Activated T-helper 9 cell treated with anti-CD3 and anti-CD28 coated beads, Interleukin-2, amount 50 U/mL, for 16 hours (primary cell): ENCODE measurements at places on chromosomes 7 and 10.

GRCh38 chr7:28219793-28220192 lies 39.2 kb upstream of the JAZF1 start:
- no peak for DNase-seq

DNA sequence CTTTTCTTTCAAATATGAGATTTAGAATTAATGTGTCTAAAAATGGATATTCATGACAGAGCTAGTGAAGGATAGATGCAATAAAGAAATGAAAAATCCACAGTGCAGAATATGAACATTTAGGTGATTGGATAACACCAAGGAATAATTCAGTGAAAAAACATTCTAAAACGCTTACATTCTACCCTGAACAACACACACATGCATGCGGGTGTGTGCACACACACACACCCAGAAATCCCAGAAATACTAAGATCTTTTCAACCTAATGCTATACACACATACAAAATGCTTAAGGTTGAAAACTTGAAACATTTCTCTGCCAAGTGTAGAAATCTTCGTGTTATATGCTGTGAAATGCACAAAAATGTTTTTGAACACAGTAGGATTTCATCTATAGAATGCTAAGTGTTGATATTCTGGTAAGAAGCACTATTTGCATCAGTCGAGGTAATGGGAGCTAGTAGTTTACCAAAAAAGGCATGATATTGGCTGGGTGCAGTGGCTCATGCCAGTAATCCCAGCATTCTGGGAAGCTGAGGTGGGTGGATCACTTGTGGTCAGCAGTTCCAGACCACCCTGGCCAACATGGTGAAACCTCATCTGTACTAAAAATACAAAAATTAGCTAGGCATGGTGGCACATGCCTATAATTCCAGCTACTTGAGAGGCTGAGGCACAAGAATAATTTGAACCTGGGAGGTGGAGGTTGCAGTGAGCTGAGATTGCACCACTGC lies 600.6 kb downstream of the PHTF2 start:
- DNase-seq = no peak

DNA sequence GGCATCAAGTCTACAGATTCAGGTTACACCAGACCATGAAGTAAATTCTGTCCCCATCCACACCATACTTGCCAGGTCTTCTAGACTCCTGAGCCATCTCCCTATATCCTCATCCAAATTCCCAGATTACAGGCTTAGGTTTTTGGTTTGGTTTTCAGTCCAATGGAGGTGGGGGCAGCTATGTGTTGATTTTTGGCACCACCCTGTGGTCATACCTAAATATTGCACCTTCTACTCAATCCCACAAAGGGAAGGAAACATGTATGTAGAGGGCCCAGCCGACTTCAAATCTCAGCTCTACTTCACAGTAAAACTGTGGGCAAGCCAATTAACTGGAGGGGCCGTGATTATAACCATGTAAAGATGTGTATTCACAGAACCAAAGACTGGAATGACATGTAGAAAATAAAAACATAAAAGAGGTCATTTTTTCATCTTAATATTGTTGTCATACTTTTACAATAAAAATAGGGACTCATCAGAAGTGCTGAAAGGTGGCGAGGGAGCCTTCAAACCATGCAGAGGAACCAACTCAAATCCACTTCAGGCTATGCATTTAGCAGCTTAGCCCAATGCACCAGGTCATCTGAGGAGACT lies 19.8 kb downstream of the ERCC6 start:
- no peak for DNase-seq

DNA sequence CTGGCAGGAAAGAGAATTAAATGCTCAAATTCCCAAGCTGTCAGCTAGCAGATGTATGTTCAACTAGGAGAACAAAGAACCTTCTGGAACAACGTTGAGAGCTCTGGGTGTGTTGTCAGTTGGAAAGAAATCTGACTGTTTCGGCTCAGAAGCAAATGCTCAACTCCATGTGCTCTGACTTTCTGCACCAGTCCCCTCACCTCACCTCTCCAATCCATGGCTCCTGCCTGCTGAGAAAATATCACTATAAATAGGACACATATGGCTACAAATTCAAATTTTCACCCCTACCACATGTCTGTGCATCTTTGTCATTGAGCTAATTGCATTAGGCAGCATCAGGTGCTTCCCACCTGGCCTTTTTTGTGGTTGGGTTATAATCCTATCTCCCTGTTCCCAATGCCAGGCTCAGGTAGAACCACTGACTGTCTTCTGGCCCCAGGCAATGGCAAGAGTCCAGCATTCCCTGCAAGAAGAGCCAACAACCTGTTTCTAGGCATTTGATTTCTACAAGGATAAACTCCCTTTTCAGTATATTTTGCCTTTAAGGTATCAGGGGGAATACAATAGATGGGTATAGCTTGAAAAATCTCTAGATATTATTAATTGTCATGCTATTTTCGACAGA lies 142.6 kb upstream of the LSM8 start:
- DNase-seq = no peak

DNA sequence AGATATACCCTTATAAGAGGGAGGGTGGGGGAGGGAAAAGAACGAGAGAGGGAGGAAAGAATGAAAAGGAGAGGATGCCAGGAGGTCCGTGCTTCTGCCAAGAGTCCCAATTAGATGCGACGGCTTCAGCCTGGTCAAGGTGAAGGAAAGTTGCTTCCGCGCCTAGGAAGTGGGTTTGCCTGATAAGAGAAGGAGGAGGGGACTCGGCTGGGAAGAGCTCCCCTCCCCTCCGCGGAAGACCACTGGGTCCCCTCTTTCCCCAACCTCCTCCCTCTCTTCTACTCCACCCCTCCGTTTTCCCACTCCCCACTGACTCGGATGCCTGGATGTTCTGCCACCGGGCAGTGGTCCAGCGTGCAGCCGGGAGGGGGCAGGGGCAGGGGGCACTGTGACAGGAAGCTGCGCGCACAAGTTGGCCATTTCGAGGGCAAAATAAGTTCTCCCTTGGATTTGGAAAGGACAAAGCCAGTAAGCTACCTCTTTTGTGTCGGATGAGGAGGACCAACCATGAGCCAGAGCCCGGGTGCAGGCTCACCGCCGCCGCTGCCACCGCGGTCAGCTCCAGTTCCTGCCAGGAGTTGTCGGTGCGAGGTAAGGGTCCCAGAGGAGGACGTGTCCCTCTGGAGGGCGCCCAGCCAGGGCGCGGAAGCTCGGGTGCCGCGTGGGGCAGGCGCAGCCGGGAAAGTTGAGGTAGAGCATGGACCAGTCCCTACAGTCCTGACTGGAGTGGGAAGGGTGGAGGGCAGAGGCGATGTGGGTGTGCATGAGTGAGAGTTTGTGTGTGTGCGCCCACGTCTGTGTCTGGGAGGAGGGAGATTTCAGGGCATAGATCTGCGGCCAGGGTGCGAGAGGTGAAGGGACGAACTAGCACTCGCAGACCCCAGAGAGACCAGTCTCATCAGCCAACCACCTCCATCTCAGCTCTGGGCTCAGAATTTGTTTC lies 844 bp downstream of the GRM3 start:
- DNase-seq = no peak

GRCh38 chr10:11898033-11898371 lies 74.8 kb downstream of the PROSER2 start:
- no peak for DNase-seq
